ENCODE measurements at places on chromosomes 7 and 10.

- peak; percentile 76 for DNase-seq
These were observed 23.6 kb upstream of the ZRANB1 start for GRCh38 chr10:124918191-124918830.

- DNase-seq: no peak
These were observed 29.0 kb upstream of the GSDME start for GRCh38 chr7:24786306-24786705.

- no peak for DNase-seq
These were observed 409.9 kb upstream of the SHH start for GRCh38 chr7:156222151-156222550.

GRCh38 chr10:114697061-114697598 lies 39.1 kb upstream of the ABLIM1 start:
- DNase-seq: peak; percentile 86

GRCh38 chr7:157488966-157489365 lies 152.2 kb downstream of the DNAJB6 start:
- DNase-seq: no peak
